ENCODE measurements at places on chromosomes 5 and 9.

GRCh38 chr9:20598367-20598766 lies 23.9 kb downstream of the MLLT3 start:
- no peak for DNase-seq

DNA sequence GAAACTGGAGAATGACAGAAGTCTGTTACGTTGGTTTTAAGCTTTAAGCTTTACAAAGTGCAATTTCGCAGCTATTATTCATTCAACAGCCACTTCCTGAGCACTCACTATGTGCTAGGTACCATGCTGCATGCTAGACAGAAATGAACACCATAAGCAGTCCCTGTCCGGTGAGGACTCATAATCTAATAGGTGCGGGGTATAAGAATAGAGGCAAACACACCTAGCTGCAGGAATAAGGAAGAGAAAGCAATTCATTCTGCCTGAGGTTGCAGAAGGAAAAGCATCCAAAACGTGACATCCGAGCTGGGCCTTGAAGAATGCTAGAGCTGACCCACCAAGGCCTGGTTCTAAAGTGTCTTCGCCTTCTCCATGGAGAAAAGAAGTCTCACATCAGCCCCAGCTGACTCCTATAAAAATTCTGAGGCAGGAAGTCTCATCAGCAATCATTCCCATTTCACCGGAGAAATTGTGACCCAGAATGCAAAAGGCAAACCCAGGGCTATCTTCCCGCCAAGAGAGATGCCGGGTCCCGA lies 542 bp downstream of the FKBP15 start:
- DNase-seq = no peak

DNA sequence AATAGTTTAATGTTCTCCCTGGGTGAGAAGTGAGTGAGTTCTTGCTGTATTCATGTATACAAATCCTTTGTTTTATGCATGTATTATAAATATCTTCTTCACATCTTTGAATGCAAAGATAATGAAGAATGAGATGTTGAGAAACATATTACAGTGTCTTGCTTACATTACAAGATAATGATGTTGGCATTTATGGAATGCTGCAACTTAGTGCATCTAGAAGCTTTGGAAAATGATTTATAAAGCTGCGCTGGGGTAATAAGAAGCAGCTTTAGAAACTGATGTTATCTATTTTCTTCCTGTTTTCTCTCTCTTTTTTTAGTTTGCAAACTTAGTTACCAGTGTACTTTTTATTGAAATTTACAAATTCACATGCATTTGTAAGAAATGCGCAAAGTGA lies 673.4 kb downstream of the KCTD16 start:
- DNase-seq = no peak

DNA sequence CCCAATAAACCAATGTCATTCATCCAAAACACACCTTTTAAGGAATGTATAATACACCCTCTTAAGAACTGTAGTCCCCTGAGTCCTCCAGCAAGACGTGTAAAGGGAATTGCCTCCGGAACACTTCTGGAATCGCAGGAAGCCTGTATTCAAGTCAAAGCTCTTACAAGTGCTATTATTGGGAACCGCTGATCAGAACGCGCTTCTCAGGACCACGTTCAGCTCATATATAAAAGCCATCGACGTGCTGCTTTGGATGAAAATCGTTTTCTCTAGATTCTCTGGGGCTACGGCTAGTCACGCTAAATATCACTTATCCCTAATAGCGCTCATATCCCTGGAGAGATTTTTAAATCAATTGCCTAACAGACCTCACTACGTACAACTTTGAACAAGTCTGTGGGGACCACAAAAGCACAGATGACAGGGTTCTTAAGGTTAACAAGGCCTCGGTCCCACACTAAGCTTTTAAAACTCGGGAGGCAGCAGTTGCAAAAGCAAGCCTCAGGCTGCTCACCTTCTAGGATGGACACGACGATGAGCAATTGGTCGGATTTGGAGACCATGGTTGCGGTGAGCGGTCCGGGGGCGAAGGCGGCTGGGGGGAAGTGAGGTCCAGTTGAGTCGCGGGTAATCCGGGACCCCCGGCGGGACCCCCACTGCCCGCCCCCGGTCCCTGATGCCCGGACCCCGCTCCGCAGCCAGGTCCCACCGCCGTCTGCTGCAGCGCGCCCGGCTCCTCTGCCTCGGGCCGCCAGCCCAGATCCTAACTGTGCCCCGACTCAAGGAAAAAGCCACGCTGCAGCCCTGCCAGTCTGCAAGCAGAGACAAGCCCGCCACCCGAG lies 548 bp downstream of the CEP120 start:
- no peak for DNase-seq

DNA sequence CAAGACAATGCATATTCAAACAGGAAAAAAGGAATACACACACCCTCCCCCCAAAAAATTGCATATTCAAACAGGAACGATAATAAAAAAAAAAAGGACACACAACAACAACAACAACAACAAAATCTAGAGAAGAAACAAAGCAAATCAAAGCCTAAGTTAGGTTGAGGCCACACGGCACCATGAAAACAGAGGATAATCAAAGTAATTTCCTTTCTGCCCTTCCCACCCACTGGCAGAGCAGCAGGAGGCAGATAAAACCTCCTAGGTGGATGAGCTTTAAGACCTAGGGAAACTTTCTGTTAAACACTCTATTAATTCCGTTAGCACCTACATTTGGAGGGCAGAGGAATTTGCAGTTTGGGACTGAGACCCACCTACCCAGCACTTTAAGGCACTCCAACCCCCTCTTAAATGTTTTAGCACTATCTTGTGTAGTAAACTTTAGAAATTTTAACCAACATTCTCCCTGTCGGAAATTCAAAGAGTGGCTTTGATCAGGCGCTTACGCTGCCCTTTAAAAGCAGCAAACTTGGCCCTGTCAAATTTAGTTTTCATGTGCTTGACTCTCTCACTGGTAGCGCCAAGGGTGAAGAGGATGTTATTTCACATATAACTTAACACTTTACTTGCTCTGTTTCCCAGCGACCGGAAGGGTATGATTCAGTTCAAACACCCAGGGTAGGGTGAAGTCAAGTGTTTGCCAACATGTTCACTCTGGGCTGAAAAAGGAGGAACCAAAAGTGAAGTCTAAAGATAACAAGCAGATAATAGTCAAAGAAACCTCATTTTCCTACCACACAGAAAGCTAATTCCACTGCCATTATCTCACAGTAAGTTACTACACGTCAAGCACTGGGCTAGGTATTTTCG lies 9.2 kb downstream of the ENC1 start:
- DNase-seq = no peak

GRCh38 chr9:111895996-111896941 lies at the start of gene UGCG:
TSS of gene UGCG (plus strand) at chr9:111896814. CDS start at chr9:111897216, 402 bp downstream.
- DNase-seq = peak; percentile 79

DNA sequence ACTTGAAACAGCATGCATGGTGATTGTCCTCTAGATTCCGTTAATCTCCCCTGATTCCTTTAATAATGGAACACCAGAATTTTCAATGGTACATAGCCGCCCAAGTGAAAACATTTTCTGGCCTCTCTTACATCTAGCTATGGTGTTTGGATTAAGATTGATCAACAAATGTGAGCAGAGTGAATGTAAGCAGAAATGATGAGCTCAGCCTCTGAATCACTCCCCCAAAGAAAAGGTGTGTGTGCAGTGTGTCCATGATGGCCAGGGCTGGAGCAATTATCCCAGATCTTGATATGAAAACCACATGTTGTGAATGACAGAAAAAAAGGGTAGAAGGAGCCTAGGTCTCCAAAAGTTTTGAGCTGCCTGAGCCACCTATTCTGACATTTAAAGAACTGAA lies 55.3 kb downstream of the OR2K2 start:
- DNase-seq = no peak

Measured in NCI-H1417 treated with DMSO at 0.1 percent for 48 hours (cell line).